ENCODE measurements at places on chromosomes 16 and 17. TPM values are rescaled to one million over a fixed set of nuclear protein-coding genes. Genes with fewer than 3 reads are reported as not detected.

GRCh38 chr17:70313086-70313852 lies 143.9 kb downstream of the KCNJ2 start:
- no peaks in the 10 kb centered on the region for H3K36me3 ChIP-seq
- H3K4me3 ChIP-seq = no peak overlapping the region

DNA sequence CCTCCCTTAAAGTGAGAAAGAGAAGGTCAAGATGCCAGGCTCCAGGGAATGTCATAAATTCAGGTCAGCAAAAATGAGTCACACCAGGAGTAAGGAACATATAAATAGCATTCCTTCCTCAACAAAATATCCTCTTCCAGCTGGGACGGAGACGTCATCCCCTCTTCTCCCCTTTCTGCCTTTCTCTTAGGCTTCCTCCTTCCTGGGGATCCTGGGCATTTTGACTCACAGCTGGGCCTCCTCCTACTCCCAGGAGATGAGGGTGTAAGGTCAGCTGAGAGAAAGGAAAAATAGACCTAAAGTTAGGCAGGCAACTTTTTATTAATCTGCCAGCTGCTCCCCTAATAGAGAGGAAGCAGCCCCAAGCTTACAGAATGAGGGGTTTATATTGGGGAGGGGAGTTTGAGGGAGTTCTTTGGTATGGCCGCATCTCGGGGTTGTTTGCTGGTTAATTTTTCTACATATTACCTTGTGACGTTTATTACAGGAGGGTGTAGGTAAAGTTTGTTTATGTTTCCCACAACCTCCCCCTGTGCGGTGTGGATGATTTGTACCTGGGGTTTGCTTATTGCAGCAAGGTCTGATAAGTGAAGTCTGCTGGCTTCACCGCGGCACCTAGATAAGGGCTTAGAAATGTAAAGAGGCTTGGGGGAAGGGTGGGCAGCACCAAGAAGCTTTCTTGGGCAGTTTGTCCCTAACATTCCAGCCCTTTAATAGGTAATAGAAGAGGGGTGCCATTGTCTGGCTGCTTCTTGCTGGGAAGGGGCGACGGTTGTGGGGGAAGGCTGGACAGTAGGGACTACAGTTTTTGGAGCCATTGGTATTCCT lies 7.1 kb upstream of the ZNF747 start:
- H3K36me3 ChIP-seq = no peaks in the 10 kb centered on the region
- DNase-seq = no peak
- H3K4me3 ChIP-seq = no peak overlapping the region
- H3K4me1 ChIP-seq = no peaks in the 10 kb centered on the region

GRCh38 chr16:47865337-47865855 lies 290.4 kb downstream of the ABCC12 start:
- no peaks in the 10 kb centered on the region for H3K4me1 ChIP-seq
- no peak overlapping the region for H3K4me3 ChIP-seq
- H3K27me3 ChIP-seq = no peaks in the 10 kb centered on the region
- DNase-seq = no peak
- H3K36me3 ChIP-seq = no peaks in the 10 kb centered on the region
- no peak overlapping the region for H3K27ac ChIP-seq

GRCh38 chr17:35238821-35239220 lies 4.1 kb upstream of the SLFN5 start:
- no peak for DNase-seq
- H3K27me3 ChIP-seq = no peaks in the 10 kb centered on the region
- peak overlapping the region; percentile 33 for H3K4me3 ChIP-seq
- peaks cover 54% of the 10 kb centered on the region for H3K4me1 ChIP-seq
- peak overlapping the region; percentile 93 for H3K27ac ChIP-seq

GRCh38 chr17:38747463-38748148 lies 530 bp downstream of the PCGF2 start:
- H3K27me3 ChIP-seq = peaks cover 37% of the 10 kb centered on the region
- no peak overlapping the region for H3K4me3 ChIP-seq
- H3K4me1 ChIP-seq = peaks cover 46% of the 10 kb centered on the region
- DNase-seq = no peak
- H3K27ac ChIP-seq = no peak overlapping the region
- H3K36me3 ChIP-seq = no peaks in the 10 kb centered on the region

- no peak overlapping the region for H3K27ac ChIP-seq
- no peaks in the 10 kb centered on the region for H3K27me3 ChIP-seq
- H3K36me3 ChIP-seq = no peaks in the 10 kb centered on the region
- no peak overlapping the region for H3K4me3 ChIP-seq
Measured at GRCh38 chr16:47734081-47734857, 273.1 kb downstream of the PHKB start.

DNA sequence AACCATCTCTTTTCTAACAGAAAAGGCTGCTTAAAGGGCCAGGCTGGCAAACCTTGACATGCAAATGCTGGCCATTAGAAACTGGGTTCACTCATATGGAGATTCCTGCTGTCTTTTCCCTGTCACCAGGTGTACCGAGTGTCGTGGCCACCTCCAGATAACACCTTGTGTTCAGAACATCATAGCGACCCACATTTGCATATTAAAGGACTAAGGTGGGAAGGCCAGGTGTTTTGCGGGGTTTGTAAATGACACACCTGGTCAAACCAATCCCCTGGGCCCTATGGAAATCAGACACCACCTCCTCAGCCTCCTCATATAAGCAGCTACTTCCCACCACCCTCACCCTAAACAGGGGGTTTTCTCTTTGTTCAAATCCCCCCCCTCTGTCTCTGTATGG lies 2.5 kb upstream of the AIPL1 start:
- H3K4me3 ChIP-seq = no peak overlapping the region
- H3K27ac ChIP-seq = no peak overlapping the region
- DNase-seq = no peak
- peaks cover 4% of the 10 kb centered on the region for H3K27me3 ChIP-seq

DNA sequence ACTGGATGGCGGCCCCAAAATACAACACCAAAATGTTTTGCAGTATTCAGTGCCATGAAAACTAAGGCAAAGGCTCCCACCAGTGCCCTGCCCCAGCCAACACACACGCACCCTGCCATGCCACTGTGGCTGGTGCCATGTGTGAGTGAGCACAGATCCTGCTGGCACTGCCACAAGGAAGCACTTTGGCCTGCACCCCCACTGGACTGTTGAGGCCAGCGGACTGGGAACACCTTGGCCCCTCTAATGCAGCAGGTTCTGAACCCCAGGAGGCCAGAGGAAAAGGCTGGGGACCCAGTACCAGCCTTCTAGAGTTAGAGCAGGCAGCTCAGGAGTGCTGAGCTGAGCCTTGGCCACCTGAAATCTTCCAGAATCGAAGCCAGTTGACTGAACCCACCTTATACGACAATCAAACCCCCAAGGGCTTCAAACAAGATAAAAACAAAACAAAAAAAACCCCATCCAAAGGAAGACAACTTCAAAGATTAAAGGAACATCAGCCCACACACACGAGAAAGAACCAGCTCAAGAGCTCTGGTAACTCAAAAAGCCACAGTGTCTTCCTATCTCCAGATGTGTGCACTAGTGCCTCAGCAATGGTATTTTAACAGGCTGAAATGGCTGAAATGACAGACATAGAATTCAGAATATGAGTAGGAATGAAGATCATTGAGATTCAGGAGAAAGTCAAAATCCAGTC lies 21.5 kb downstream of the NLRP1 start:
- no peak overlapping the region for H3K27ac ChIP-seq
- H3K36me3 ChIP-seq = peaks cover 50% of the 10 kb centered on the region
- no peaks in the 10 kb centered on the region for H3K27me3 ChIP-seq
- no peaks in the 10 kb centered on the region for H3K4me1 ChIP-seq
- no peak overlapping the region for H3K4me3 ChIP-seq

- H3K36me3 ChIP-seq = peaks cover 3% of the 10 kb centered on the region
- H3K27me3 ChIP-seq = no peaks in the 10 kb centered on the region
- H3K4me3 ChIP-seq = no peak overlapping the region
- no peak for DNase-seq
- H3K4me1 ChIP-seq = peaks cover 19% of the 10 kb centered on the region
Measured at GRCh38 chr17:80817861-80818260, 173.8 kb upstream of the CHMP6 start.

DNA sequence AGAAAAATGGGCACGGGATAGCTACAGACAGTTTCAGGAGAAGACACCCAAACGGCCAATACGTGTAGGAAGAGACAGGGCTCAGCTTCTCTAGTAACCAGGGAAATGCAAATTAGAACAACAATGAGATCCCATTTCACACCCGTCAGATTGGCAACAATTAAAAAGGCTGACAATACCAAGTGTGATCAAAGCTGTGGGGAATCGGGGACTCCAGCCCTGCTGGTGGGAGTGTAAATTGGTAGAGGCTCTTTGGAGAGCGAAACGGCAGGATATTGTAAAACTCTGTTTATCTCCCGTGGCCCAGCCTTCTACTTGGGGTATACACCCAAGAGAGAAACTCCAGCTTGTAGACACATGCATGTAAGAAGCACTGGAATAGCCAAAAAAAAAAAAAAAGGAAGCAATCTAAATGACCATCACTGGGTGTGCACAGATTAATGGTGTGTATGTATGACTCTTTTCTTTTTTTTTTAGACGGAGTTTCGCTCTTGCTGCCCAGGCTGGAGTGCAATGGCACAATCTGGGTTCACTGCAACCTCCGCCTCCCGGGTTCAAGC lies 27.5 kb downstream of the MYBBP1A start:
- H3K27ac ChIP-seq = no peak overlapping the region
- H3K4me1 ChIP-seq = no peaks in the 10 kb centered on the region
- no peaks in the 10 kb centered on the region for H3K36me3 ChIP-seq
- no peak for DNase-seq
- no peaks in the 10 kb centered on the region for H3K27me3 ChIP-seq

GRCh38 chr17:82300707-82301270 lies 16.6 kb downstream of the CD7 start:
- H3K36me3 ChIP-seq = no peaks in the 10 kb centered on the region
- H3K27me3 ChIP-seq = no peaks in the 10 kb centered on the region
- H3K4me3 ChIP-seq = no peak overlapping the region
- H3K4me1 ChIP-seq = peaks cover 97% of the 10 kb centered on the region

- H3K27ac ChIP-seq = no peak overlapping the region
- H3K27me3 ChIP-seq = peaks cover 22% of the 10 kb centered on the region
- no peak overlapping the region for H3K4me3 ChIP-seq
- no peak for DNase-seq
Measured at GRCh38 chr17:38418693-38419507, 9.4 kb upstream of the ARHGAP23 start.

DNA sequence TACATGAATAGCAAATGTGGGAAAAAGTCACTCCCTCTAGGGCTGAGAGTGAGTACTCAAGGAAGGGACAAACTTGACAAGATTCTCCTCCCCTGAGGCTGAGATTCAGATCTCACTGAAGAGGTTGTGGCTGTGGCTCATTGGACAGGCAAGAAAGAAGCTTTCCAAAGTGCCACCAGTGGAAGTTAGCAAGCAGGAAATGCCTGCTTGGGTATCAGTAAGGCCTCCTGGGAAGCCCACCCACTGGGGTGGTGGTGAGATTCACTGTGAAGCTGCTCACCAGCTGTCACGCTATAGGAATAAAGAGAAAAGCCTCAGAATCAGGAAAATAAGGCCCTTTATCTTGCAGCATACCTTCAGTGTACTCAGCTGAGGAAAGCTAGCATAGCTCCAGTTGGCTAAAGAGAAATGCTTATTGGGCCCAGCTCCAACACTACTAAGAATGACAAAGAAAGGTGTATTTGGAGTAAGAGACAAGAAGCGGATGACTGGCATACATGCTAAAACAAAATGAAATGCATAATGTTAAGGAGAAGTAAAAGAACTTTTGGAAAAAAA lies 274.4 kb upstream of the TOM1L1 start:
- no peaks in the 10 kb centered on the region for H3K36me3 ChIP-seq
- no peak overlapping the region for H3K27ac ChIP-seq
- no peaks in the 10 kb centered on the region for H3K27me3 ChIP-seq
- DNase-seq = no peak

- no peak overlapping the region for H3K4me3 ChIP-seq
- no peak overlapping the region for H3K27ac ChIP-seq
- H3K4me1 ChIP-seq = no peaks in the 10 kb centered on the region
- H3K27me3 ChIP-seq = no peaks in the 10 kb centered on the region
- no peak for DNase-seq
Measured at GRCh38 chr16:56109205-56109604, 82.1 kb upstream of the GNAO1 start.

GRCh38 chr17:39283896-39284295 lies 58.2 kb upstream of the STAC2 start:
- H3K27me3 ChIP-seq = no peaks in the 10 kb centered on the region
- H3K4me1 ChIP-seq = no peaks in the 10 kb centered on the region
- H3K36me3 ChIP-seq = peaks cover 8% of the 10 kb centered on the region

GRCh38 chr17:12358477-12358876 lies 307.2 kb upstream of the MYOCD start:
- H3K4me1 ChIP-seq = no peaks in the 10 kb centered on the region
- no peaks in the 10 kb centered on the region for H3K36me3 ChIP-seq
- H3K27ac ChIP-seq = no peak overlapping the region

DNA sequence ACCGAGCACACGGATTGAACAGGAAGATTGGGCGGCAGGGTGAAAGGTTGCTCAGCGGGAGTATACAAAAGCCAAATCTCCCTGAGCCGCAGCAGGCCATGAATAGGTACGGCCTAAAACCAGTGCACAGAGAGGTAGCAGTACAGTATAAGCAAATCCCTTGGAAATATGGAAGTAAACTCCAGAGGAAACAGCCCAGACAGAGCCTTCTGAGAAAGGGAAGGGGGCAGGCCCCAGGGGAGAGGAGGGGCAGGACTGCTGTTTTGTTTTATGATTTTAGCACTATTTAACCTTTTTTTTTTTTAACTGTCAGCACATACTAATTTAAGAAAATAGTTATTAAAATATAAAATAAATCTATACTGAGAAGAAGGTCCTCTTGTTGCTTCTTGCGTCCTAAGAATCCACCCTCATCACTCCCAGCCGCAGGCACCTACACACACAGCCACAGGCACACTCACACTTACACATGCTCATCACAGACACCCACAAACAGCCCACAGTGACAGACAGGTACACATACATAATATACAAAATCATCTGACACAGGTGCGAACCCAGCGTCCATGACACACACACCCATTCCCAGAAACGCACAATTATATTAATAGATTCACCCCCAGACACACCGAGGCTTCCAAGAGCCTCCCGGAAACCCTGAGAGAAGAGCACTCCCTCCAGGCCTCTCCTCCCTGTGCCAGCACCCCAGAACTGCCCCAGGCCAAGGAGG lies 12.8 kb downstream of the PLXDC1 start:
- no peak overlapping the region for H3K4me3 ChIP-seq
- no peak for DNase-seq
- H3K27me3 ChIP-seq = no peaks in the 10 kb centered on the region
- no peaks in the 10 kb centered on the region for H3K36me3 ChIP-seq

- DNase-seq = no peak
- peaks cover 3% of the 10 kb centered on the region for H3K27me3 ChIP-seq
- H3K36me3 ChIP-seq = no peaks in the 10 kb centered on the region
- H3K4me3 ChIP-seq = no peak overlapping the region
- no peaks in the 10 kb centered on the region for H3K4me1 ChIP-seq
- H3K27ac ChIP-seq = no peak overlapping the region
Measured at GRCh38 chr17:81333616-81334368, 38.7 kb upstream of the SLC38A10 start.

GRCh38 chr16:81472391-81472790 lies 27.8 kb downstream of the CMIP start:
- DNase-seq = no peak
- no peaks in the 10 kb centered on the region for H3K36me3 ChIP-seq
- H3K27me3 ChIP-seq = no peaks in the 10 kb centered on the region
- H3K4me3 ChIP-seq = no peak overlapping the region

GRCh38 chr17:55383771-55384642 lies 37.6 kb downstream of the MMD start:
- no peaks in the 10 kb centered on the region for H3K4me1 ChIP-seq
- no peak for DNase-seq
- H3K27me3 ChIP-seq = no peaks in the 10 kb centered on the region
- H3K36me3 ChIP-seq = no peaks in the 10 kb centered on the region
- H3K27ac ChIP-seq = no peak overlapping the region

The CFAP52 gene
- not detected for polyA plus RNA-seq

The KRT40 gene
- not detected for polyA plus RNA-seq

The OTOP3 gene
- polyA plus RNA-seq = not detected

The ZG16 gene
- polyA plus RNA-seq = not detected

The GLIS2 gene
- polyA plus RNA-seq = not detected

The WSCD1 gene
- polyA plus RNA-seq = not detected

The TBC1D3D gene
- polyA plus RNA-seq = not detected

The CLEC18B gene
- polyA plus RNA-seq = not detected

The EFNB3 gene
- not detected for polyA plus RNA-seq
